ENCODE measurements at places on chromosomes 13 and 19.

GRCh38 chr13:39787086-39787487, 131.6 kb downstream of the COG6 start:
- no peak for DNase-seq

DNA sequence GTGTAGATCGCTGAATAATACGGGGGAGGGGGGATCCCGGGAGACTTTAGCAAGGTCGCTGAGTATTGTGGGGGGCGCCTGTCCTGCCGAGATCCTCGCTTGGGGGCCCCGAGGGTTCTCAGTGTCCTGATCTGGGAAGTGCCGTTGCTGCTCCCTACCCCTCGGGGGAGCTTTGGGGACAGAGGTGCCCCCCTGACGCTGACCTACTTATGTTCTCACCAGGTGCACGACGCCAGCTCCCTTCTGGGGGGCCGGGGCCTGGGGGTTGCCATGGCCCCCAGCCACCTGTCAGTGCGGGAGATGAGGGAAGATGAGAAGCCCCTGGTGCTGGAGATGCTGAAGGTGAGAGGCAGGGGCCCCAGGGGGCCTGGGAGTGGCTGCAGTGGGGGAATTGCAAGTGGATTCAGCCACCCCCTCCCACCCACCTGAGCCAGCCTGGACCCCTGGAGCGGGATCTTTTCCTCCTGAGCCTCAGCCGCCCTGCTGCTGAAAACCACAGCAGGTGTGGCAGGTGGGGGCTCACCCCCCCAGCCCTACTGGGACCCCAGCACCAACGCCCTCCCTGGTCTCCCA, 537 bp downstream of the NAT14 start:
- DNase-seq, result no peak

DNA sequence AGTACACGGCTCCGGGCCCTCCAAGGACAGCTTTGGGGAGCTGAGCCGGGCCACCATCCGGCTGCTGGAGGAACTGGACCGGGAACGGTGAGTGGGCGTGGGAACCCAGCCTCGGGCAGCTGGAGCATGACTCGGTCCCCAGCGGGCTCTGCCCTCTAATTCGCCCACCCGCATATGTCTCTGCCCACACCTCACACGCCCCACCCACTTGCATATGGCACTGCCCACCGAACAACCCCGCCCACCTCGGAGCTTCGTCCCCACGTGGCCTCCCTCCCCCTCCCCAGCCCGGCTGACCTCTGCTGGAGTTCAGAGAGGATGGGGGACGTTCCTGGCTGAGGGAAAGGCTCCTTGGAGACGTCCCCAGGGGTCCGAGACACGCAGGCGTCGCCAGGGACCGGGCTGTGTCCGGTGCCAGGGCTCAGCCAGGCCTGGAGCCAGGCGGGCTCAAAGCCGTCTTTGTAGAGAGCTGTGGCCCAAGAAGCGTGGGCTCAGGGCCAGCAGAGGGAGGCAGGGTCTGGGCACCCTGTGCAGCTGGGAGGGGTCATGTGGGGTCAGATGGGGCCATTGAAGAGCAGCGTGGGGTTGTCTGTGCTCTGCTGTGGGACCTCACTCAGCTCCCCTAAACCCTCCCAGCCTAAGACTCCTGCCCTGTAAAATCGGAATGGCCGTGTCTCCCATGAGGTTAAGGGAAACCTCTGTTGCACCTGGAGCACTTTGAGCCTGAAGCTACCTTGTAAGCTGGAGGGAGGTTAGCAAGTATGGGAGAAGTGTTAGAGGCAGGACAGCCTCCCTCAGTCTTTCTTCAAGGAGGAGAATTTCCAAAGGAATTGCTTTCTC, 3.8 kb downstream of the APC2 start:
- DNase-seq, result no peak

GRCh38 chr13:70623239-70623638, 515.0 kb upstream of the KLHL1 start:
- DNase-seq, result no peak

GRCh38 chr13:65932587-65933239, 1297.4 kb downstream of the PCDH9 start:
- no peak for DNase-seq

GRCh38 chr19:55156202-55157063, 1.1 kb downstream of the TNNI3 start:
- no peak for DNase-seq

- DNase-seq, result no peak
Measured at GRCh38 chr19:52542984-52543664, 15.7 kb downstream of the ZNF808 start.

DNA sequence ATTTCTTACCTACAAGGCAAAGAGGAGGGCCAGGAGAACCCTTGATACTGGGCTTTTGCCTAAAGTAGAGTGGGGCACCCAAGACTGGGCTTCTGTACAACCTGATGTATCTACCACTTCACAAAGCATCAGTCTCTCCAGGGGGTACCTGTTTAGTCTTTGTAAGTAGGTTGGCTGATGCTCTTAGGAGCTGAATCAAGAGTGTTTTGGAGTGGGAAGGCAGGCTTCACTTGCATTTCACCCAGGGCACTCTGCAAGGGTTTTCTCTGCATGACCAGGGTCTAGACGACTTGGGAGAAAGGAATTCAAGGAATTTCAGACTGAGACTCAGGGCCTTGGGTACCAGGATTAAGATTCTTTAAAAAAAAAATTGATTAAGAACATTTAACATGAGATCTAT, 361.5 kb downstream of the RFC3 start:
- no peak for DNase-seq

- DNase-seq, result no peak
Measured at GRCh38 chr13:64505336-64505910, 2724.7 kb downstream of the PCDH9 start.

DNA sequence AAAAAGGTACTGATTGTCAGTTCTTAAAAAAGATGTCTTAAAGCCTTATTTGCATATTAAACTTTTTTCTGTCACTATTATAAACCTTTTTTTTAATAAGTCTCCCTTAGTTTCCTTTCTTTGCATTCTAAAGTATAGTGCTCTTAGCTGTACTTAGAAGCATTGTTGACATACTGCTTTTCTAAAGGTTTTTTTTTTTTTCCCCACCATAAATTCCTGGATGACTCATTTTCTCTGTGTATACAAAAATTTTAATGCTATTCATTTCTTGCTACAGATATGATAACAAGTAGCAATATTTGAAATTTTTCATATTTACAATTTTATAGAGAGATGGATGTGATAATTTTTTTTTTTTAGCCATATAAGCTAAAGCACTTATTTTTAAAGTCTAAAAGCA, 43.5 kb downstream of the METTL21C start:
- DNase-seq, result no peak

- no peak for DNase-seq
Measured at GRCh38 chr13:21694831-21695230, 24.0 kb downstream of the FGF9 start.

DNA sequence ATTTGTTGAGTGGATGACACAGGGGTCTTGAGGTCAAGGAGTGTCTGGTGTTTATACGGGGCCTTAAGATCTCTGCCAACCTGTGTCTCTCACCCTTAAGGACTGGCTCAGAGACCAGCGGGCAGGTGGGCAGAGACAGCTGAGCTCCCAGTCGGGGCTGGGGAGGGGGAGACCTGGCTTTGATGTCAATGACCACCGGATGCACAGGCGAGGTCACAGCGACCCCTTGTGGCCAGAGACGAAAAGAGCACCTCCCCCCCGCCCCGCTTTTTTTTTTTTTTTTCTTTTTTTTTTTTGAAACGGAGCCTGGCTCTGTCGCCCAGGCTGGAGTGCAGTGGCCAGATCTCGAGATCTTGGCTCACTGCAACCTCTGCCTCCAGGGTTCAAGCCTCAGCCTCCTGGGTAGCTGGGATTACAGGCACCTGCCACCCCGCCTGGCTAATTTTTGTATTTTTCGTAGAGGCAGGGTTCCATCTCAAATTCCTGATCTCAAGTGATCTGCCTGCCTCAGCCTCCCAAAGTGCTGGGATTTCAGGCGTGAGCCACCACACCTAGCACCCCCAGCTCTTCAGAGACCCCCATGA, 12.1 kb upstream of the KLK14 start:
- no peak for DNase-seq

DNA sequence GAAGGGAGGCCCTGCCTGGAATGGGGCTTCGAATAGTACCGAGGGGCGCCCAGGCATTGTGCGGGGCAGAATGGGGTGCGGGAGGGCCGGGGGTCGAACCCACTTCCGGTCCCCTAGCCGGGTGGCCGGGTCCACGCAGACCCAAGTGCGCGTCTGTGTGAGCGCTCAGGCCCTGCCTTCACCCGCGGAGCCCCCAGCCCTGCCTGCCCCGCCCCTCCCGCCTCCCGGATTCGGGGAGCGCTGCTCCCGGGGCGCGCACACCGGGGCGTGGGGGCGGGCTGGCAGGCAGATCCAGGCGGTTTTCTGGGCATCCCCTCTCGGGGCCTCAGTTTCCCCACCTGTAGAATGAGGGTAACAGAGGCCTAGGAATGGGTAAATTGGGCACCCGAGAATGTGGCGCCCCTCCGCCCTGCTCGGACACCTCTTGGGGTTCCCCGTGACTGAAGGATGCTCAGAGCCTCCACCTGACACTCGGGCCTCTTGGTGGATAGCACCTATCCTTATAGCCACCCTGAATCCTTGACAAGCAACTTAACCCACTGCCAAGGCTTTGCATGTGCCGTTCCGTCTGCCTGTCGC, 682 bp downstream of the PIK3R2 start:
- DNase-seq, result no peak

DNA sequence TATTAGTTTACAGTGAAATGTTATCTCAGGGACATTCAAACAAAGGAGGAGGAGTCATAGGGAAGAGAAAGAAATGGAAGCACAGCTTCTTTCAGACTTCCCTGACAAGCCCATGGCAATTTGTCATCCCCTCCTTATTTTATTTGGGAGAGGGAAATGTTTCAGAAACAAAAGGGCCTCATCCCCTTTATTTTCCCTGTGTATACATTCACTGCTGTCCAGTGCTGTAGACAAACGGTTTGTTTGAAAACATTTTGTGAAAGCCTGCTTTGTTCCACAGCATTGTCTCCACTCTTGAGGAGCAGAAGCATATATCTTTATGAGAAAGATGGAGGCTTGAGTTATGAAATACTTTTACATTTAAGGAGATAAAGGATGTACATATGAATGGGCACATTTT, 12.3 kb downstream of the ZNF460 start:
- no peak for DNase-seq

DNA sequence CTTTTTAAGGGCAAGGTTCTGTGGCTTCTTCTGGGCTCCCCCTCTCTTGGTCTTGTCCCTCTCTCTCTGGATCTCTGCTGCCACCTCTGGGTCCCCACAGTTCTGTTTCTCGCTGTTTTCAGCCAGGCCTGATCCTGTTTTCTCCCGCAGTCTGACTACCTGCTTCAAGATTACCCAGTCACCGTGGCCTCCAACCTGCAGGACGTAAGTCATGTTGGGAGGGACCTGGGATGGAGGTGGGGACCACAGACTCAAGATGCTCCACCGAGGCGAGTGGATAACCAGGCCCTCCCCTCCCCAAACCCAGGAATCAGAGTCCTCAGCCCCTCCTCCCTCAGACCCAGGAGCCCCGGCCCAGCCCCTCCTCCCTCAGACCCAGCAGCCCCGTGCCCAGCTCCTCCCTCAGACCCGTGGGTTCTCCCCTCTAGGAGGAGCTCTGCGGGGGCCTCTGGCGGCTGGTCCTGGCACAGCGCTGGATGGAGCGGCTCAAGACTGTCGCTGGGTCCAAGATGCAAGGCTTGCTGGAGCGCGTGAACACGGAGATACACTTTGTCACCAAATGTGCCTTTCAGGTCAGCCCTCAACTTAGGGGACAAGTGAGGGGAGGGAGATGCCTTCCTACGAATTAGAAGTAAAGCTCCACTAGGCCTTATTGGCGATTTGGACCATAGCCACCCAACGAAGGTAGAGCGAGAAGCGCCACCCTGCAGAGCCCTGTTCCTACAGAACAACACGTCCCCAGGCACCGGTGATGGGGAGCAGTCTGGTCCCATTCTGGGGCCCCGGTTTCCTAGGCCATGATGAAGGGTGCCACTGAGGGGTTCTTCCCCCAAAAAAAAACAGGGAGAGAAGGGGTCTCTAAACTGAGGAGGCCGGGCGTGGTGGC, 2.2 kb downstream of the FLT3LG start:
- peak; percentile 48 for DNase-seq

GRCh38 chr13:113928685-113929627, 44.9 kb downstream of the C13orf46 start:
- no peak for DNase-seq

- no peak for DNase-seq
Measured at GRCh38 chr13:35524171-35524570, 47.7 kb upstream of the MAB21L1 start.

- DNase-seq, result no peak
Measured at GRCh38 chr13:21047591-21048282, 13.6 kb downstream of the LATS2 start.

GRCh38 chr13:107743983-107744382, 471.4 kb downstream of the LIG4 start:
- DNase-seq, result no peak

DNA sequence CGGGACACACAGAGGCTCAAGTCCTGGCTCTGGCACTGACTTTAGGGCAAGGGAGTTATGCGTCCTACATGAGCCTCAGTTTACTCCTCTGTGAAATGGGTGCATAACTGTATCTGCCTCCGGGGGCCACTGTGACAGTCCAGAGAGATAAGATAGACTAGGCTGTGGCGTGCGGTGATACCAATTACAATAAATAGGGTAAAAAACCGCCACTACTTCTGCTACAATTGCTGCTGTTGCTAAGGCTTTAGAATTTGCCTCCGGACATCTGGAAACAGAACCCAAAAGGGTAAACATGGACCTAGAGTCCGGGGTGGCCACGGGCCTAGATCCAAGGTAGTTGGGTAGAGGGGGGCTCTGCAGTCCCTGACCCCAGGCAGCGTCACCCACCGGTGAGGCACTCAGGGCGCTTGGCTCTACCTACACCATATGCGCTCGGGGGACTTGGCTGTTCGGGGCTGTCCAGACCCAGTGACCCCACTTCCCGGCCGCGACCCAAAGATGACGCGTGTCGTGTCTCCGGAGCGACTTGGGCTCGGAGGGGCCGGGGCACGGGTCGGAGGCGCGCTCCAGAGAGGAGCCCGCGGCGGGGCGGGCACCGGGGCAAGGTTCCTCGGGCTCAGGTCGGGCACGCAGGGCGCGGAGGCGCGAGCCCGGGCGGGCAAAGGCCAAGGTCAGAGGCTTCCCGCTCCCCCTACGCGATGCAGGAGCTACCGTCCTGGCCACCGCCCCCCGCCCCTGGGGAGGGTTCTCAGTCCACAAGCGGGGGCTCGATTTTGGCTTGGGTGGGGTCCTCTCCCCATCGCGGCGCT, 1.1 kb downstream of the INSR start:
- DNase-seq, result no peak

- no peak for DNase-seq
Measured at GRCh38 chr13:94254737-94255136, 224.7 kb downstream of the DCT start.

GRCh38 chr13:47555235-47555634, 445.8 kb downstream of the SUCLA2 start:
- no peak for DNase-seq

DNA sequence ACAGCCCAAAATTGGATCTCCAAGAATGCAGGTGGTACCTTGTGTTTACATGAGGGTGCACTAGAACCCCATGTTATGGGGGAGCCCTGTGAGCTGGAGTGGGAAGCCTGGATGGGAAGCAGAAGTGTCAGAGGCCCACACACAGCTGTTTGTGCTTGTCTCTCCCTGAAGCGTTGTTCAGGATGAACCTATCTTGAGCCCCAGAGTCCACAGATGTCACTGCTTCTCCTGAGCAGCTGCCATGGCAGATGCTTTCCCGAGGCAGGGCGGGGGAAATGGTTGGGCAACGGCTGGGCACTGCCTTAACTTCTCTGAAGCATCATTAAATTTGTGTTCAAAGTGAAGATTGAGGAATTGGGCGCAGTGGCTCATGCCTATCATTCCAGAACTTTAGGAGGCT, 17.1 kb upstream of the CHST8 start:
- DNase-seq, result no peak
